MCF 10A (cell line): ENCODE measurements at places on chromosomes 4 and X.
A peak's percentile ranks its signal among the peaks of the same experiment; 100 is the strongest.

DNA sequence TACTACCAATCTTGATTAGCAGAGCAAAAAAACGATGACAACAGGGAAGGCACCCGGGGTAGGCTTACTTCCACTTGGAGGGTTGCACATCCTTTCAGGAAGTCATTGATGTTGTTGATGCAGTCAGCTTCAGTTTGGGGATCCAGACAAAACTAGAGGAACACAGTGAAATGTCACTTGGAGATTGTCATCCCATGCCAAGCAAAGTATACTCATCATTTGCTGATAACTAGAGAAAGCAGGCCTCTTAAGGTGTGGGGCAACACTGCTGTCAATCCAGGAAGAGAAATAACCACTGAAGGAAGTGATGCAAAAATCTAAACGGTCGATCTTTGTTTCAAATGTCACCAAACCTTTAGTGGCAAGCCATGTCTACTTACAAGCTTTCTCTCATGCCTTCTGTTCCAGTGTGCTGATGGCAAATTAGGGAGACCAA is 1.4 kb downstream of the ARHGEF6 start:
- no peak for DNase-seq

GRCh38 chr4:139815778-139816601 is 150.4 kb downstream of the MGST2 start:
- peak; percentile 67 for DNase-seq

DNA sequence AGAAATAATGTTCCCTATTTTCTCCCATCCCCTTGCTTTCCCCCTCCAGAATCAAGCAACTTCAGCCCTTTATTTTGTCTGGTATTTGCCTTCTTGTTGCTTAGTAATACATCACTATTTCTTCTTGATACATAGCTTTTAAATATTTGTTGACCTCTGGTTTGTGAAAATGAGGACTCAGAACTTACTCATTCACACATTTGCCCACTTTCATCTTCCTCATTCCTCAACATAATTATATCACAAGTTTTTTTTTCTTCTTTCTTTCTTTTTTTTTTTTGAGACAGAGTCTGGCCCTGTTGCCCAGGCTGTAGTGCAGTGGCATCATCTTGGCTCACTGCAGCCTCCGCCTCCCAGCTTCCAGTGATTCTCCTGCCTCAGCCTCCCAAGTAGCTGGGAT is 28.9 kb upstream of the NDUFC1 start:
- DNase-seq: no peak

- DNase-seq: no peak
Observed at GRCh38 chr4:152197211-152197610, 338.7 kb downstream of the FBXW7 start.

GRCh38 chrX:15334561-15334960 is 762 bp downstream of the PIGA start:
- DNase-seq: no peak

DNA sequence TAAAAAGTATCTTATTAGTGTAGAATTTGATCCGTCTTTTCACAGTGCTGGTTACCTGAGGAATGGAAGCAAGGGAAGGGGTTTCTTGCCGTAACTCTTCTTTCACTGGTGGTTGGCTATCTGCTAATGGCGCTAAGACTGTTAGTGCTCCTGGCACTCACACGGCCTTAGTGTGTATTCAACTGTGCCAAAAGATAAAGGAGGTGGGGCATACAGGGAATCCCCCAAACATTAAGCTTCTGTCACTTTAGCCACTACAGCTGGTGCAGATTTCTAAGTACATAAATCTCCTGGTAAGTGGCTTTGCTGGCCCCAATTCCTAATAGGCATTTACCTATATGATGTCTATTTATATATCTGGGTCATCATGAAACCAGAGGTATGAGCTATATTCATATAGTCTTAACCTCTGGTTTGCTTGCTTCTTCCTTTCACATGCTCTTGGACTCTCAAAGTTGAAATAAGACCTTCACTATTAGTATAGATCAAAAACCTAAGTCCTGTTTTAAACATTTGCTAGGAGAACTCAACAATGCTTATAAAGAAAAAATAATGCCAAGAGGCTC is 95.1 kb downstream of the TSPAN7 start:
- no peak for DNase-seq

- no peak for DNase-seq
Observed at GRCh38 chr4:123110147-123110546, 187.8 kb upstream of the NUDT6 start.

DNA sequence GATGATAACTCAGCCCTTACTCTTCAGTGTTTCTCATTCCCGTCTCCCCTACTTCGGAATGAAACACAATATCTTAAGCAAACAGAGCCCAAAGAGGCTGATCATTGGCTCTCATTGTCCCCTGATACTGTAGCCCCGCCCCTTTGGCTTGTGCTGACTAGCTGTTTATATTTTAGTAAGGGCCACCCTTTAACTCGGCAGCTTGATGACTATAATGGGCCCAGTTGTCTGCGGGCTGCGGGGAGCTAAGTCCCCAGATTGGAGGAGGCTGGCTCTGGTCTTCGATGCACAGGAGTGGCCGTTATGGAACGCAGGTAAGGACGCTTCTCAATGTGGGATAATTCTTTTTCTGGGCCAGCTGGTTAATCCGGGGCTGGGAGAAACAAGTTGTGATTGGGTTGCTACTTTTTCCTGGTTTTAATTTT is at the start of gene TRIM2:
TRIM2 (plus strand) TSS at position 197 of the 425 bp plus-strand sequence; CDS start at position 285, 88 bp downstream.
- DNase-seq: no peak

DNA sequence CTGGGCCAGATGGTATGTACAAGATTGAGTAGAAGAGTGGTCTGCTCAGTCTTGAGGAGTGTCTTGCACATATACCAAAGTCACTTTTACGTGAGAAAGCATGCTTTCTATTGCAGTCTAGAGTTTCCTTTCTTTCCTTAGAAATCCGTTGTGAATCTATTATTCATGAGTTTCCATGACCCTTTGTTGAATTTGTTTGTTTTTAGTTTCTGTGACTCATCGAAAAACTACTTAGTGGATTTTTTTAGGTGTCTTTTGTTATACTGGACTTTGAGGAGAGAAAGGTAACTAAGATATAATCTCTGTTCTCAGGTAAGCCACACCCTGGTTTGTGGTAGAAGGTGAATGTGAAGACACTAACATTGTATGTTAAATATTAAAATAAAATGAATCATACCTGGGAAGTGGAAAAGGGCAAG is 23.0 kb downstream of the GALNT7 start:
- peak; percentile 73 for DNase-seq

GRCh38 chrX:94455782-94456181 is 781.8 kb downstream of the FAM133A start:
- no peak for DNase-seq

DNA sequence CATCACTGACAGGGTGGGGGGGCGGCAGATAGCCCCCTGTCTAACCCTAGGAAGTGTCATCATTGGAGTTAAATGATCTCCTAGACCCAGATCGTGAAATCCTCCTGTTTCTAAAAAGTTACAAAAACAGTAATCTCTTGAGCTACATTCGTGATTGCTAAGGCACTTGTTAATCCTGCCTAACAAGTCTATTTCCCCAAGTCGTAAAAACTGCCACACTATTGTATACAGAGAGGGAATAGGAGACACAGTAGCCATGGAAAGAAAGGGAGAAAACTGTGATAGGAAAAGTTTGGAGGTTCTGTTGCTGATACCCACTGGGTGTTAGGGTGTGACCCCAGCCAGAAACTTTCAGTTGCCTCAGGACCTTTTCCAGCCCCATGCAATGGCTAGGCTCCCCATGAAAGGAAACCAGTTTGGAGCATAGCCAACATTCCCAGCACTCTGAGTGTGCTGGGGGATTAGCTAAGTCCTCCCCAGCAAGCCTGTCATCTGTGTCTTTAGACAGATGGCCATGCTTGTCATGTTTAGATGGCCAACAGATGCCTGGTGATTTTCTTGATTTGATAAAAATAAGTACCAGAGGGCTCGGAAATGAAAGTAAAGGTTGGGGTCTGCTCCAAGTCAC is 63.3 kb upstream of the ANXA10 start:
- peak; percentile 31 for DNase-seq

- no peak for DNase-seq
Observed at GRCh38 chr4:152848508-152848907, 68.8 kb downstream of the ARFIP1 start.

DNA sequence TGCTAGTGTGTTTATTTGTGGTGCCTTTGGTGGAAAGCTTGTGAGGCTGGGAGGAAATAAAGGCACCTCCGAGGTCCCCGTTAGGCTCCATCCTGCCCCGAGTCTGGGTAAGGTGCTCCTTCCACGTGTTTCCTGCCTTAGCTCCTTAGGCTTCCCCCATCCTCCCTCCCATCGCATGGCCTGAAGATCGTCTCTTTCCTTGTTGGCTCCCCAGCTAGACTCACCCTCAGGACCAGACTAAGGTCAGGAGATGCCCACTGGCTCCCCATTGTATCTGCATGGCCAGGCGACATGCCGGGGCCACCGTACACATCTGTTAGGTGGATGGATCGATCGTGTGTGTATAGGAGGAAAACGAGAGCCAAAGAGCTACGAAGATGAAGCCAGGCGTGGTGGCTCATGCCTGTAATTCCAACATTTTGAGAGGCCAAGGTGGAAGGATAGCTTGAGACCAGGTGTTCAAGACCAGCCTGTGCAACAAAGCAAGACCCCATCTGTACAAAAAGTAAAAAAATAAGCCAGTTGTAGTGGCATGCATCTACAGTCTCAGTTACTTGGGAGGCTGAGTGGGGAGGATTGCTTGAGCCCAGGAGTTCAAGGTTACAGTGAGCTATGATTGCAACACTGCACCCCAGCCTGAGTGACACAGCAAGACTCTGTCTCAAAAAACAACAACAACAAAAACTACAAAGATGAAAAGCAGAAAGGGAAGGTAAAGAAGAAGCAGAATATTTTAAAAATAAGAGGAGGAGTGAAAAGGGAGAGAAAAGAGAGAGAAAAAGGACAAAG is 53.7 kb downstream of the SEPSECS start:
- DNase-seq: no peak
